ENCODE measurements at places on chromosomes 6 and 20. TPM values are rescaled to one million over a fixed set of nuclear protein-coding genes. Genes with fewer than 3 reads are reported as not detected.

Gene RSPH4A
- total RNA-seq: not detected

Gene ZBTB12
- total RNA-seq: 0.69 TPM

Gene THBS2
- 6.5 TPM for total RNA-seq

DNA sequence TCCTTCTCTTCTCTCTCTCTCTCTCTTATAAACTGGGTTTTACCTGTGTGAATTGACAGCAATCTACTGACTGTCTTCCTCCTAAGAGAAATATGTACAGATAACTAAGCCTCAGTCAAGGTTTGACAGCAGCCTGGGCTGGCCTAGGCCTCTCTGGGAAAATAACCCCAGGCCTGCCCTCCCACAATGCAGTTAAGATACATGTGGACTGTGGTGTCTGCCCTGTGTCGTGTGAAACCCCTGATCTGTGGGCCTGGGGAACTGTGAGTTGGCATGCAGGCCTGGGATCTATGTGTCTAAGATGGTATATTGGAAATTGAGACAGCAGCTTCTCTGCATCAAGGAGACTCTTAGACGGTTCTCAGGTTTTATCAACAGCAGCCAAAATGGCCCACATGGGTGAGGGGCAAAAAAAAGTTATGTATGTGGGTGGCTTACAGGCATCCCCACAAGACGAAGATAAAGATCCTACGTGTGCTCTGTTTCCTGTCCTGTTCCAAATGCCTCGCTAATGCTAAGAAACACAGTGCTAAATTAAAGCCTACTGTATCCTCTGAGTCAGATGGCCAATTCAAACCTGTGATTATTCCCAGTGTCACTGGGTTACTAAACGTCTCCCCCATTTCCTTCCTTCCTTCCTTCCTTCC, 19.0 kb downstream of the LRFN2 start:
- DNase-seq: no peak

- DNase-seq: no peak
These were observed 1.2 kb downstream of the NECAB3 start for GRCh38 chr20:33673114-33673409.

- no peak for DNase-seq
These were observed 140.9 kb downstream of the THBS2 start for GRCh38 chr6:169112483-169113320.

- DNase-seq: peak; percentile 87
These were observed 78.3 kb upstream of the CLDN20 start for GRCh38 chr6:155185544-155185943.

GRCh38 chr20:13183005-13183404, 38.1 kb upstream of the ISM1 start:
- peak; percentile 36 for DNase-seq

DNA sequence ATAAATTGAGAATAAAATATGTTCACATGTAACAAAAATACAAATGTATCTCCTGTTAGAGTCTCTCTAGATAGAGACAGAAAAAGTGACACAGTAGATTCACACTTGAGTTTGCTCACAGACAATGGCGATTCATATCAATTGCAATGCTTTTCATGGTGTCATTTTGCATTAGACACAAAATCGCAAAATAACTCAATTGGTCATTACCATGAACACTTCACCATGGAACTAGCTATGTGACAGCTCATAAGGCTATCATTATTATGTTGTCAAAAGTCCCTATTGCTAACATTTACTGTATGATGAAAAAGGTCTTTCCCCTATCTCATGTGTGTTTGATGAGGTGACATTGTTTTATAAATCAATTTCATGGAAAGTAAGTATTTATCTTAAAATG, 249.5 kb upstream of the AGPAT4 start:
- DNase-seq: no peak

GRCh38 chr20:45339799-45340198, 8.4 kb downstream of the SDC4 start:
- DNase-seq: no peak

DNA sequence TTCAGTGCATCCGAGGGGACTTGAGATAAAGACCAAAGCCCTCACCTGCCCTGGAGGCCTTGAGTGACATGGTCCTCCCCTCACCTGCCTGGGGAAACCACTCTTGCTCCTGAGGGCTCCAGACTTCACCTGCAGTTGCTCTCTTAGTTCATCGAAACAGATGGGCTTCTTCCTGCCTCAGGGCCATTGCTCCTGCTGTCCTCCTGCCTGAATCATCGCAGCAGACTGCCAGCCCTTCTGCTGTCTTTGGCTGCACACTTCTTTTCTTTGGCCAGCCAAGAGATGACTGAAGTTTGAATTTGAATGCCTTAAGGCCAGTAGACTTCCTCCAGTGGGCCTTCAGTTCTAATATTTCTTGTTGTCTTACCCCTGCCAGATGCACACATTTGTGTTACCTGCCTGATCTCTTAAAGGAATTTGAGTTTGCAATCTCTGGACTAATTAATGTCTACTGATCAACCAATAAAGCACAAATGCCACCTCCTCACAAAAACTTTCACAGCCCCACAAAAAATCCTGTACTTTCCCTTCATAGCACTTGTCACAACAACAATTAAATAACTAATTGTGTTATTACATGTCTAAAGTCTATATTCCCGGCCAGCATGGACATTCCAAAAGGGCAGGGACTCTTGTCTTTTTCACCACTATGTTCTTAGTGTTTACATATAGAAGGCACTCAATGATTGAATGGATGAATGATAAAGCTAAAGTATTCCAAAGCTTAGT, 56.7 kb upstream of the SGK1 start:
- DNase-seq: no peak

DNA sequence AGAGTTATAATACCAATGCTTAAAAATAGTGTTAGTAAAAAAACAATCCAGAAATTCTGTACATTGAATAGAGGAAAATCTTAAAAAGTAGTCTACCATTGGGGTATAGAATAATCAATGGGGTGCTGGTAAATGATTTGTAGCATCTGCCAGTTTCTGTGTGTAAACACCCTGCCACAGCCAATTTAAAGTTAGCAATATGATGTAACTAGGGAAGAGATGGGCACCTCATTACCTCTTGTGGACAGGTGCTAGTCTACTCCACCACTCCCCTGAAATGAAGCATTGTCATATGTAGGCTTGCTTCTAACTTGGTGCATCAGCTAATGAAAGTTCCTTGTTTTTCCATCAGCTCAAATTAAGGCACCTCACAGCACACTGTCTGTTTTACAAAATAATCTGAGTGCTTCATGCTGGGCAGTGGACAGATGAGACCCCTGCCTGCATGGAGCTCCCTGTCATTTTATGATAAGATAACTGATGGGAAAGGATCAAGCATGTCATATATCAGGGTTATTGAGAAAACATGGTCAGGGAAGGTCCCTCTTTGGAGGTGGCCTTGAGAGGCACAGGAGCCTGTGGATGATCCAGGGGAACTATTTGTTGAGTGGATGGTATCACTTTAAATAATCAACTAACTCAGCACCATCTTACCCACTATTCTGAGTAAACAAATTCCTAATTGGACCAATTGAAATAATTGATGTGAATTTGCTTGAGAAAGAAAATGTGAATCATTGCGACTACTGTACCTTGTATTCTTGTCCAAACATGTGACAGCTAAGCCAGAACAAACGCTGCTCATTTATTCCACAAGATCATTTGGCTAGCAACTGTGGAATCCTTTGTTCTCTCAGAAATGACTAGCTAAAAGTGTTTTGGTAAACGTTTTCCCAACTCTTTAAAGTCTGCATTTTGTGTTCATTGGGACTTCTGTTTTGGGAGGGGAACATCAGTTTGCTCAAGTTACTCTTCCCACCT, 45.9 kb upstream of the CSE1L start:
- DNase-seq: no peak

- DNase-seq: no peak
These were observed 11.8 kb upstream of the MAP1LC3A start for GRCh38 chr20:34546751-34547181.

DNA sequence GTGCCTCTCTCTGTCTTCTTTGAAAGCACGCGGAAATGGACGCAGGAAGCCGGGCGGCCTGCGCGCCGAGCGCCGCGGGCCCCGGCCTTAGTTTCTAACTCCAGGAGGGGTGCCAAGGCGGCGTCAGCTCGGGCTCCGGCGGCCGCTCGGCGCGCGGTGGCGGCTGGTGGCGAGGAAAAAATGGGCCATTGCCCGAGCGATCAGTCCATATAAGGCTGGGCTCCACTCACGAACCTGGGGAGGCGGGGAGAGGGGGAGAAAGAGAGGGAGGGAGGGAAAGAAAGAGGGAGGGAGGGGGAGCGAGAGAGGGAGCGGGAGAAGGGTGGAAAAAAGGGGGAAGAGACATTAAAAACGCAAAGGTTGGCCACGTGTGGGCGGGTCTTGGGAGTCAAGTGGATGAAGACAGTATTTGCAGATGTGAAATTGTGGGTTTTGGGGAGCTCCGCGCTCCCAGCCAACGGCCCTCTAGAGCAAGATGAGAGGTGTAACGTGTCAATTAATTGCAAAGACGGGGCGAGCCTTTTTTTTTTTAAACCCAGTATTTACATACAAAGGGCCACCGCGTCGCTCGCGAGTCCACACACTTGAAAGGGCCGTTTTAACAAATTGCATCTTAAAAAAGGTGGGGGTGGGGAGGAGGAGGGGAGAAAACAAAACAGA, at the start of gene NKX2-2:
NKX2-2 (minus strand) TSS at position 184 of the 660 bp plus-strand sequence. CDS start 395 bp downstream, outside the sequence.
- DNase-seq: no peak

DNA sequence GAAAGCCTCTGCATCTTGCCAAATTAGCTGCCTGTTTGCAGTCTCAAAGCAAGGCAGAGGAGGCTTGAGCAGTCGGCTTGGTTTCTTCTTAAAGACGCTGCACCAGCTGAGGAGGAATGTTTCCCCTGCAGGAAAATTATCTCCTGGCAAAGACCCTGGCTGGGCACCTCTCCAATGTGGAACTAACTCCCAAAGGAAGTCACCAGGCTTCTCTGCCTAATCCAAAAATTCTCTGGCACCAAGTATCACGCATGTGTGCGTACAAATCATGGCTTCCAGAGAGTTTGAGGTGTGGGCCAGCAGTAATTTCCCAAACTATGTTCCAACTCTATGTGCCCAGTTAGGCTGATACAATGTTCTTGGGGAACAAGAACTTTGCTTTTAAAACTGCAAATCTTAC, 176.2 kb downstream of the KIF16B start:
- DNase-seq: no peak

- peak; percentile 92 for DNase-seq
These were observed 2.8 kb upstream of the CDSN start for GRCh38 chr6:31122791-31123706.

- DNase-seq: peak; percentile 28
These were observed 10.3 kb downstream of the SLC22A3 start for GRCh38 chr6:160358225-160359119.

DNA sequence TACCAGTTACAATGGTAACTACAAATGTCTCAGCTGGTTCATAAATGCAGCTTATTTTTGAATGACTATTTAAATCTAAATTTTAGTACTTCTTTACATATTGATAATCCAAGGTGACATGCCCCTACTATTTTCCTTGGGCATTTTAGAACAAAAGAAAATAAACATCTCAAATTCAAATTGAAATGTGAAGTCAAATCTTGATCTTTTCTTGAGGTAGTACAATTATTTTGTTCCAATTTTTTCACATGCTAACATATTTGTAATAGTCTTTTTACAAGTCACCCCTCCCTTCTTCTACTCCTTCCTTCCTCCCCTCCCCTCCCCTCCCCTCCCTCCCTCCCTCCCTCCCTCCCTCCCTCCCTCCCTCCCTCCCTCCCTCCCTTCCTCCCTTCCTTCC, 370.1 kb upstream of the MMS22L start:
- no peak for DNase-seq

DNA sequence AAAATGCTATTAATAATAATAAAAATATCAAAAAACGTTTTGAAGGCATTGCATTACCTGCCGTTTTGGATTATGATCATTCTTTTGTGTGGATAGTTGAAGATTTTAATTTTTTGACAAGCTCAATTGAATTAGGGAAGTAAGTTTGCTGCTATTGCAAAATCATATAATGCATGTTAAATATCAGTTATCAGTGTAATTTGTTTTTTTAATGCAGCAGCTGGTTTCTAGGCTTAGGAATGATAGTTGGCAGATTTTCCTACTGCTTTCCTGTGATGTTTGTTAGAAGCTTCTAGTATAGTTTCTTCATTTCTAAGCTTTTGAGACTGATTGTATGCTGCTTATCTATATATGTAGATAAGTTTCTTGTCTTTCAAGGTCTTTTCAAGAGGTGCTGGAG, 99.0 kb downstream of the JARID2 start:
- no peak for DNase-seq
